Stimulated activated CD8-positive, alpha-beta memory T cell treated with anti-CD3 and anti-CD28 coated beads, Interleukin-12 subunit alpha, Interleukin-12 subunit beta, amount 100 ng/mL, for 4 hours (primary cell): ENCODE measurements at places on chromosomes 7 and 10.

DNA sequence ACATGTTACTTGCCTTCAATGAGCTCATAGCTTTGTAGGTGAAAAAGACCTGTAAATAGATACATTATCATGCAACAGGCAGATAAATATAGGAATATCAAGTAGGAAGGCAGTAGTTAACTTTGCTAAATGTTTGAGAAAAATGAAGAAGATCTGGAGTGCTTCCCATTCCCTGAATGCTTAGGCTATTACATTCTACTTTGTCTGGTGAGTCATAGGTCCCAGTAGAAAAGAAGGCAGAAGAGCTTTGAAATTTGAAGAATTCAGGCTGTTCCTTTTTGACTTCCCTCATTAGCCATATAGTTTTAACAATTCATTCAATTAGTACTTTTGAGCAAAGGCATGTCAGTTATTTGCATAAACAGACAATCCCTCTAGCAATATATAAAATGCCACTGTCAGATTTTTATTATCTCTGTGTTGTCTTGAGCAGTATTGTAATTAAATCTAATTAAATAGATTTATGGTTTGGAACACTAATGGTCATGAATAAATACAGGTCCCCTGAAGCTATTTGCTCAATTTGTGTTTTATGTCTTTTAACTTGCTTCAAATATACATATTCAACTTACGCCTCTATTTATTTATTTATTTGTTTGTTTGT is 875.0 kb downstream of the REEP3 start:
- no peak for DNase-seq

DNA sequence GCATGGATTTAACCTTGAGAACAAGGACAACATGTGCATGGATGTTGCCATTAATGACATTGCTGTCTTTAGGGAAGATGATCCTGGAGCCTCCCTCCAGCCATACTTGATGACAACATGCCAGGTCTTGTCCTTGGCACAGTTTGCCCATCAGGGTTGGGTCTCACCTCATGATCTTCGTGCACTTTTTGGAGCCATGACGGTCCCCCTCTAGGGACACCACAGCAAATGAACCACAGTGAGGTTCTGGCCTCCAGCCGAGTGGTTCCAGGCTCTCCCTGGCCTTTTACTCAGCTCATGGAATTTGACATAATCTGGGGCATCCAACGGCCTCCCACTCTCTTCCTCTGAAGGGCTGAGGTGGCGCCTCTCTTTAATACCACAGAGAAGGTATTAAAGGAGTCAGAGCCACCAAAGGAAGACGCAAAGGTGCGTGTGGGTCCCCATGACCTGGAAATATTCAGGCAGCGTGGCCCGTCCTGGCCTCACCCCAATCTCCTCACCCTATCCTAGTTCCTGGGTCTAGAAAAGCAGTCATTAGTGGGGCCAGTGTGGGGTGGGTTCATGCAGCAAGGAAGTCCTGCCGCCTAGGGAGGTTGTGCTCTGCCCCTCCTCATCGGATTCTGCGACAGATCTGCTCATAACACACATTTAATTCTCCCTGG is 184.8 kb downstream of the CXCL12 start:
- no peak for DNase-seq

DNA sequence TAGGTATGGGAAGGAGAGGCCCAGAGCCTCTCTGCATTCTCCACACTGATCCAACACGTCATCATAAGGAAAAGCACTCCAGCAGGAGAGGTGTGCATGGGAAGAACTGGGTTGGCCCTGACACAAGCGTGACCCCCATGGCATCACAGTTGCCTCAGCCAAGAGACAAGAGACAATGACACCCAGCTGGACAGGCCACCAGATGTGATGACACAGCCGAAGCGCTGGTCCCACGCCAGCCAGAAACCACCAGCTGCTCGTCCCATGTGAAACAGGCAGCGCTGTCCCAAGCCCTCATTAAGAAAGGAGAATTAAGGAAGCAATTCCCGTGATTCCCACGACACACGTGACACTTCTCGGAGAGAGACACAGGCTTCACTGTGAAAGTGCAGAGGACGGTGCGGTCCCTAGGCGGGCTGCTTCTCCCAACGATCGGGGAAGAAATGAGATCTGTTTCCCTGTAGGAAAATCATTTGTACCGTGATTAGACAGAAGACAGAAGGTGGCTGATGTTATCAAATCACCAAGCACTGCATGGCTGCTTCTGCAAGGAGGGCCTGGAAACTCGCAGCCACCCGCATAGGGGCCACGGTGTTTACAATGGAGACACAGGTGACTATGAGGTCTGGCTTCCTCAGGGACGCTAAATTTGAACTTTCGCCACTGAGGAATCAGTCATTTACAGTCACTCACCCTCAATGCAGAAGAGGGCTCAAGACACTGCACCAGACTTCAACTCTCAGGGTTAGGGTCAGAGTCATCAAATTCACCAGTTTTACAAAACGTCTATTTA is 74.5 kb downstream of the DIP2C start:
- DNase-seq: no peak

GRCh38 chr10:62348029-62348428 is 26.1 kb upstream of the ZNF365 start:
- DNase-seq: no peak

- DNase-seq: no peak
These were observed 44.6 kb downstream of the TAX1BP1 start for GRCh38 chr7:27784399-27785053.

- no peak for DNase-seq
These were observed 18.7 kb downstream of the TACR2 start for GRCh38 chr10:69397972-69398371.

GRCh38 chr7:126443951-126444350 is 808.8 kb downstream of the GRM8 start:
- no peak for DNase-seq

DNA sequence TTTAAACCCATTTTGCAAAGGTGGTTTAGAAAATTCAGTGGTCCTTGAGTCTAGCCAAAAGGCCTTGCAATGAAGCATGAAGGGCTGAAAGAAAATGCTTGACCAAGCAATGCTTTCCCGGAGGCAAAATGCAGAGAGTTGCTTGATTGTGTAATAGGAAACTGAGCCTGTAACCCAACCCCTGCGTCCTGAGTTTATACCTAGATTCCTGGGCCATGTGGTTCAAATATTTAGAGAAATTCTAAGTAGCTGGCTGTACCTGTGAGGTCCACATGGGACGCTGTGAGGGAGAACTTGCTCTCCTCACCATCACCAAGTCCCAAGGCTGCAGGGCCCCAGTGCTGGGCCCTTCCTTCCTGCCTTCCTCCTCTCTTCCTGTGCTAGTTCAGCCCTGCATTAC is 45.7 kb downstream of the CXCL12 start:
- no peak for DNase-seq

- no peak for DNase-seq
These were observed 73.0 kb upstream of the LRRC4 start for GRCh38 chr7:128104108-128104742.
